Head of caudate nucleus (tissue), 42 donors: ENCODE measurements at places on chromosomes 7 and 10.

- DNase-seq, result no peak
Observed at GRCh38 chr7:147869456-147869855, 721.1 kb upstream of the C7orf33 start.

DNA sequence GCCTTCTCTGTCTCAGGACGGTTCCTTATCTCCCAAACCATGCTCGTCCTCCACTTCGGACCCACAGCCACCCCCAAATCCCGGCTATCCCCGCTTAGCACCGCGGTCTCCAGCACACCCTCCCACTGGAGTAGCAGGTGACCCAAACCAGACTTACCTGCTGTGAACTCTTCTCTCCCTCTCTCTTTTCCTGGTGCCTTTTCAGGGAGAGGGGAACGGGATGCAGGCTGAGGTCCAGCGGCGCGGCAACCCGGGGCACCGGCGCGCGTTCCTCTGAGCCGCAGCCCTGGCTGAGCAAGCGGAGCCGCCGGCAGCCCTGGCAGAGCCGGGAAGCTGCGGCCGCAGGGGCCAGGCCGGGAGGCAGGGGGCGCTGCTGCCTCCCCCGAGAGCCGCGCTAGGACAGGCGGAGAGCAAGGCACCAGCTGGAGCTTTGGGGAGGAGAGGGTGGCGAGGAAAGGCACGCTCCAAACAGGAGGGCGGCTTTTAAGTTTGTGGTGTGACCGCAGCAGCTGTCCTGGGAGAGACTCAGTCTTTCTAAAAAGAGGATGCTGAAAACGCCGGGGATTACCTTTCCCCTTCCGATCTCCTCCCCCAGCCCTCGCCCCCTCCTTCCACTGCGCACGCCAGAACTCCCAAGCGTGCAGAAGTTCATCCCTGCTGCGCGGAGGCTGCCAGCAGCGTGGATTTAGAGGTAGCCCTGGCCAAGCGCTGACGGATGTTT lies at the start of gene SEMA3D:
TSS of gene SEMA3D (minus strand) at position 536 of the 721 bp plus-strand sequence. CDS start 65,165 bp downstream, outside the sequence.
- peak; percentile 87 for DNase-seq

- no peak for DNase-seq
Observed at GRCh38 chr7:2921653-2922347, 77.7 kb upstream of the GNA12 start.

DNA sequence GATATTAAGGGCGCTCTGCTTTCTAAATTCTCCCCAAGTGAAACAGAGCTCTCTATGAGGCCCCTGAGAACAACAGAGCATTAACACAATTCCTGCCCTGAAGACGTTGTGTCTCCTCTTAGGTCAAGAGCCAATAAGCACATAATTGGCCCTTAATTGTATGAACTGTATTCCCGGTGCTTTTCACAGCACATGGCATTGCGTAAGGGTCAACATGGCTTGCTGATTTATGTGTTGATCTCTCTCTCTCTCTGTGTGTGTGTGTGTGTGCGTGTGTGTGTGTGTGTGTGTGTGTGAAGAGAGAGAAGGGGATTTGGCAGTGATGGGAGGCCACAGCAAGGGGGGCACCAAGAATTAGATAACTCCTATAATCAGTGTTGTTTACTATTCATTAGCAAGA lies 40.5 kb downstream of the LYZL1 start:
- no peak for DNase-seq

DNA sequence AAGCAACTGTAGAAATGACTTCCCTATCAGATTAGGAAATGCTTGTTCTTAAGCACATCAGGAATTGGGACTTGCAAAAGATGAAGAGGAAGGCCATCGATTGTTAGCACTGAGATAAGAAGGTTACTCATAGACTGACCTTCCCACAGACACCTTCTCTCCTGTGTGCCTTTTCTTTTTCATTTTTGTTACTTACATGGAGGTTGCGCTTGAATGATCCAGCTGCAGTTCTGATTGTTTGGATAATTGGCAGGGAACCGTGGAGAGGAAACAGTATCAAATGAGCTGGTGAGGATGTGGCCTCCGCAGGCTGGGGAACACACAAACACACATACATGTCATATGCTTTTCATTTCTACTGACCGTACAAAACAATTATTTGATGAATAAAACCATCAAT lies 134.9 kb upstream of the RSU1 start:
- DNase-seq, result no peak

GRCh38 chr7:30870821-30871518 lies 40.7 kb upstream of the AQP1 start:
- DNase-seq, result no peak

DNA sequence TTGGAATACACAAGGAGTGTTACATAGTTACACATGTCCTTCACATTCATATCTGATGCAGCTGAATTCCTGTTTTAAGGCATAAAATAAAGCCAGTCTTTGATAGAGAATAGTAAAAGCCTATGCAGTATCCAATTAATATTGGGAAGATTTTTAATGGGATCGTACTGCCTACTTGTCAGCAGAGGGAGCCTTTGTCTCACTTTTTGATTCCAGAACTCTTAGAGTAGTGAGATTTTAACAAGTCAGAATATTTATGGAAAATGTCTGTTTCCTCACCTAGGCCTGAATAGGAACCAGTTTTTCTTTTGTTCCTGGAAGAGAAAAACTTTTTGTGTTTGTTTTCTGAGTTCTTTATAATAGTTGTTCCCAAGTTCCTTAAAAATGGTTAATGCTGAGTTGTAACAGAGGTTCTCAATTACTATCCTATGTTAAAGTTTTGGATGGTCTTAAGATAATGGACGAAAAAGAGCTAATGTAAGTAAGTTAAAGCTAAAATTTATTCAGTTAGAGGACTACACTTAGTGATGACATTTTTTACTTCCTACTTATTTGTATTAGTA lies 114.0 kb downstream of the BBS9 start:
- DNase-seq, result peak; percentile 29

DNA sequence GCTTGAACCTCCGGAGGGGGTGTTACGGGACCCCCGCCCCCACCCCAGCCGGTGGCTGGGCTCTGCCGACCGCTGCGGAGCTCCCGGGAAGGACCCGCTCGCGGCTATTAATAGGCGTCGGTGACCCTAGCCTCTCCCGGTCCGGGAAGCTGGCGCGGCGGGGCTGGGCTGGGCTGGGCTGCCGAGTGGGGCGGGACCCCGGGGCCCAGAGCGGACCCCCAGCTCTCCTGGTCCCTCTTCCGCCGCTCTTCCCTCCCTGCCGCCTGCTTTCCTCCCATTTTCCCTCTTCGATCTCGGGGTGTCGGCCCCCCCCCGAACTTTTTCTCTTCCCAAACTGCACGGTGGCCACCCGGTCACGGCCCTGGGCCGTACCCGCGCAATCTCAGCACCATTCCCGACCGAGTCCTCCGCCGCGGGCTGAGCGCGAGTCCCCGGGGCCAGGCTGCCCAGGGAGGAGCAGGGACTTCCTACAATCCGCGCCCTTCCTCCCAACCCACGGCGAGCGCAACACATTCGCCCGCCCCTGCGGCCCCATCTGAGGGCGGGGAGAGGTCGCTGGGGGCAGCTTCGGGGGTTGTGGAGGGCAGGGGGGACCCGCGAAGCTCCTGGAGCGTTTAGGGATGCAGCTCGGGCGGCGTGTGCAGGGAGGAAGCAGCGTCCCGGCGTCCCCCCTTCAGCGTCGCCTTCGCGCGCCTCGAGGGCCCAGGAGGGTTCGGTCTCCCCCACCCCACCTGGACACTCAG lies 3.1 kb upstream of the ELFN1 start:
- no peak for DNase-seq

DNA sequence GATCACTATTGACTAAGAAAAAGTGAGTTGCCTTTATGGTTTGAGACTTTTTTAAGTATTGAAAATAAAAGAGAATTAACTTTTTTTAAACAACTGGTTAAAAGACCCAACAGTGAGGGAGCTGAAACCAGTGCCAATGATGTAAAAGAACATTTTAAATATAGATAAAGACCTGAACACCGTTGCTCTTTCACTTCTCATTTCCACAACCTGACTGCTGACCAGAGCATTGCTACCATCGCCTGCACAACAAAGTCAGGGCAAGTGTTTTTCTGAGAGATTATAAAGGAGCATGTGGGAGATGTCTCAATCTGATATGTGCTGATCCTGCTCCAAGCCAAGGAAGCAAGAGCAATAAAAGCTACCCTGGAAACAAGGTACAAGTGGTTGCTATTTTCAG lies 34.7 kb downstream of the IMMP2L start:
- no peak for DNase-seq

GRCh38 chr10:71804077-71804476 lies 30.8 kb upstream of the VSIR start:
- DNase-seq, result no peak

DNA sequence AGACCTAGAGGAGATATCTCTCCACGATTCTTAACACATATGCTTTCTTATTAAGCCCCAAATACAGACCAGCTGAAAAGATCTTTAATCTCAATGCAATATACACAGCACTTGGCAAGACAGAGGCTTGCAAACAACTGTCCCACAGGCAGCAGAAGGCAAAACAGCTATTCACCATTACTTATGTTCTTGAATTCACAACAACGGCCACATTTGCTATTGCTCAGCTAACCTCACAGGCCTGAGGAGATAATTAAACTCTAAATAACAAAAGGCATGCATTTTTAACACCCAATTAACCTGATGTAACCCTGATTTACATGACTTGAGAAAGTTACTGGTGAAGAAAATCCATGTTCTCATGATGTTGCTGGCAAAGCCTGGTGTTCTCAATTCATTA lies 216.4 kb downstream of the CRPPA start:
- no peak for DNase-seq
